ENCODE measurements at places on chromosomes 13 and 19.

- DNase-seq, result no peak
Observed at GRCh38 chr19:38233740-38234251, 9.8 kb upstream of the DPF1 start.

- no peak for DNase-seq
Observed at GRCh38 chr13:54574791-54575190, 1546.2 kb downstream of the OLFM4 start.

DNA sequence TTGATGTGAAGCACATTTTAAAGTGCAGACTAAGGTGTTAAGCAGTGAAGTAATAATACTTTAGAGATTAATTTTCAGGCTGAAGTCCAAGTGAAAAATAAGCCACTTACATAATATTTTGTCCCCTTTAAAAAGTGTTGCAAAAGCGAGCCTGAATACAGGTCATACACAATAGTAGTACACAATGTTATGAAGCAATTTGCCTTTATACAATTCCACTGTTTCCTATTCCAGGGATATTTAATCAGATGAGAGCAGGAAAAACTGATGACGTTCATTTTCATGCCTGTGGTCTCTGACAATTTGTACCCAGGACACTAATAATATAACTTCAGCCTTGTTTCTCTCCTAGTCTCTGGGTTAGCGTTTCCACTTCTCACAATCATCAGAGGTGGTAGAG lies 916.7 kb downstream of the PCDH9 start:
- no peak for DNase-seq

- no peak for DNase-seq
Observed at GRCh38 chr13:19519049-19519448, 42.3 kb downstream of the TPTE2 start.

- DNase-seq, result peak; percentile 82
Observed at GRCh38 chr13:27770809-27771208, 21.5 kb upstream of the GSX1 start.

DNA sequence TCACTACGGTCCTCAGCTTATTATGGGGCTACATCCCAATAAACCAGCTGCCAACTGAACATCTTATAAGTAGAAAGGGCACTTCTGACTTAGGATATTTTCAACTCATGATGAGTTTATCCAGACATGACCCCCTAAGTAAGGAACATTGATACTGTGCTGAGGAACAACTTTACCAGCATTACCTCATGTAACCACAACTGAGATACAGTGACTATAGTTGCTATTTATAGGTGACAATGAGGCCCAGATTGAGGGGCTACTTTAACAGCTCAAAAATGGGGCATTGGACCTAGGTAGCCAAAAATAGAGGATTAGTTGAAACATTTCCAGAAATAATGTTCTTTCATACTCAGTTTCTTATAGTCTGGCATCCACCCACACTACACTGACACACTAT lies 26.8 kb downstream of the SKA3 start:
- no peak for DNase-seq

DNA sequence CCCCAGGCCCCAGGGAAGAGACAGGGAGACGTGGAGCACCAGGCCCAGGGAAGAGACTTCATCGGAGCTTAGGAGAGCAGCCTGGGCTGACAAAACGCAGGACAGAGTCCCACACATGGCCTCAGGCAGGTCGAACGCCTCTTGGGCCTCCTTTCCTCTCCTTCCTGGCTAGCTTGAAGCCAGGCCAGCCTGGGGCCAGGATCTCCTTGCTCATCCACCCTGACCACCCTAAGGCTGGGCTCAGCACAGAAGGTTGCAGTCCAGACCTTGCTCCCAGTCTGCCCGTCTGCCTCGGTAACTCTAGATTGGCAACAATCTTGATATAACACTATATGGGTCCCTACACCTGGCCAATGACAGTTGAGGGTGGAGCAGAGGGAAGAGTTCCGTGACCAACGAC lies 10.1 kb downstream of the PPP6R1 start:
- no peak for DNase-seq

DNA sequence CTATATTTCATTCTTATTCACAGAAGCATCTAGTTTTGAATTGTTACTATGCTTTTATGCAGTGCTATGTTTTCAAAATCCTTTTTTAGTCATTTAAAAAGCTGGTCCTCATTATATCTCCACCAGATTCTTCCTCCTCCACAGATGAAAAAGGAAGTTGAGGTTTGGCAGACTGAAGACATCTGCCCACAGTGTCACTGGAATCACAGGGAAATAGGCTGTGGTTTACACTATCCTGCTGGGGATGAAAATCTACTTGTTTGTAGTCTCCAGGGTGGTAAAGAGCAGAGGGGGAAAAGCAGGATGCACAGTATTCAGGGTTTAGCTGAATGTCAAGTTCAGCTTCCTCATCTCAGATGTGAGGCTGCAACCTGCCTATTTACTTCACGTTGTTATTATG lies 351.2 kb downstream of the DNAJC15 start:
- DNase-seq, result no peak

DNA sequence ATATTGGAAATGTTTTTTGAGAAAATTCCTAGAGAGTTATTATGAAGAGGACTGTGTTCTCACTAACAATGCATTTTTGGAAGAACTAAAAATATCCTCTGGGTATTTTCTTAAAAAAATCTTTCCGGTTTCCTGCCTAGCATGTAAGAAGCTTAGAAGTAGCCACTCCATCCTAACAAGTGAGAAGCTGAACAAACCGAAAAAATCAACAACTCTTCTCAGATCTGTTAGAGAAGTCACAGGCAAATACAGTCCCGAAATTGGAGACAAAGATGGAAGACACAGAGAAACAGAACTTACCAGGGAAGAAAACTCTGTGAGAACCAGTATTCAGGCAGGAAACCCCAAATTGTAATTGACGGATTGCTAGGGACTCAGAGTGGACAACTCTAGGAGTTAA lies 173.0 kb downstream of the KLF12 start:
- no peak for DNase-seq

DNA sequence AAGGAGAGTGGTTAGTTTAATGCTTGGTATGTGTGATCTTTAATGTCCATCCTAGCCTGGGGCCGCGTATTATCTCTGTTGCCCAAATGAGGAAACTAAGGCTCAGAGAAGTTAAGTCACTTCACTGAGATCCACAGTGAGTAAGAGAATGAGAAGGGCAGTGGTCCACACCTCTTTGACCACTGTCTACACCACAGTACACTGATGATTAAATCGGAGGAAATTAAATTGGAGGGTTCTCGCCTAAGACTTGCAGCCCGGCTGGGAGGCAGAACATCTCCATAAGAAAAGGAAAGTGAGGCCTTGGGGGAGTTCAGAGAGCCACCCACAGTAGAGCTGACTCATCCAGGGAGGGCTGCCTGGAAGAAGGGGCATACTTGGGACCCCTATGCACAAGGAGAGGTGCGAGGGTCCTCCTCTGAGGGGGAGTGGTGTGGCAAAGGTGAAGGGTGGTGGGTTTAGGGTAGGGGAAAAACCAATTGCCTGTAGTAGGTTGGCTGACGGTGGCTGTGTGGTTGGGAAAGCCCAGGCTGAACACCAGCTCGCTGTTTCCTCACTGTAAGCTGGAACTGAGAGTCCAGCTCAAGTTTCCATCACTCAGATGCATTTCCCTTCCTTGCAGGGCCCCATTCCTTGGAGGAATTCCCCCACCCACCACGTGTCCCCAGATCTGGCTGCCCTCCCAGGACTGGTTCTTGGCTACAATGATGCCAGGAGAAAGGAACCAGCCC lies 15.0 kb upstream of the DHRS12 start:
- DNase-seq, result no peak

DNA sequence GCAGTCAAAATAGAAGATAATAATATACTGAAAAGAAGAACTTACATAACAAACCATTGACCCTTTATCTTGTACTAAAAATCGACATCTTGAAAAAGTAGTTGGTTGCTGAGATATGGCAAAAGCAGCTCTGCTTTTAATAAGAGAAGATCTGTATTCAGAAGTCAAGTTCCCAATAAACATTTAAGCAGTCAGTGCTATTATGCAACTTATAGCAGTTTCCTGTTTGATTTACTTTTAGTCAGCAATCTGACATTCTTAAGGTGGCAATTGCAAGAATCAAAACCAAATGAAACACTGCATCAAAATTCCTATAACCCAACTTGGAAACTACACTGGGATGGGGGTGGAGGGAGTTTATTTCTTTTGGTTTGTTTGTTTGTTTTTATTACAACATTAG lies 165.5 kb downstream of the TBC1D4 start:
- DNase-seq, result no peak

DNA sequence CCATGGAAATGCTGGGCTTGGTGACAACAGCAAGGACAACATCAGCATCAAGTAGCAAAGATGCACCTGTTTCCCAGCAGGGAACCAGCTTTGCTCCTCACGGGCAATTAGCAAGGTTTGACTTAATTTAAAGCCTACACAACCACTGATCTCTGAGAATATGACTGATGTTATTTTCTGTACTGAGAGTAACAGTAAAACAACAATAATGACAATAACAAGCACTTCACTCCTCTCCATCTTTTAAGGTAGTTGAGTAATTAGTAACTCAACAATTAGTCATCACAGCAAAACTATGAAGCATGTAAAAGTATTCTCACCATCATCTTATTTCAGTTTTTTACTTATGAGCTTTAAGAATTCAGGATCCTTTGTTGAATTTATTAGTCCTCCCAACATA lies 37.3 kb downstream of the ENOX1 start:
- DNase-seq, result no peak

GRCh38 chr19:4896372-4896771 lies 6.3 kb downstream of the ARRDC5 start:
- peak; percentile 15 for DNase-seq

DNA sequence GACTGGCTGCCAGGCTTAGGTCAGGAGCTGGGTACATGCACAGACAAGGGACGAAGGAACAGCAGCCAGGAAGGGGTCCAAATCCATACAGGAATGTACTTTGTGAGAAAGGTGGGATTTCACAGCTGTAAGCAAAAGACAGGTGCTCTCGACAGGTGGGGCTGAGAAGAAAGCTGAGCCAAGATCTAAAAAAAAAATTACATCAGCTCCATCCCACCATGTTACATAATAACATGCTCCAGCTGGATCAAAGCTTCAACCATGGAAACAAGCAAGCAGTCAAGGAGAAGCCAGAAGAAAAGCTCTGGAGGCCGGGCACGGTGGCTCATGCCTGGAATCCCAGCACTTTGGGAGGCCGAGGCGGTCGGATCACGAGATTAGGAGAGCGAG lies 8.0 kb downstream of the UBXN6 start:
- no peak for DNase-seq

- DNase-seq, result no peak
Observed at GRCh38 chr13:23660249-23660648, 90.0 kb downstream of the TNFRSF19 start.

DNA sequence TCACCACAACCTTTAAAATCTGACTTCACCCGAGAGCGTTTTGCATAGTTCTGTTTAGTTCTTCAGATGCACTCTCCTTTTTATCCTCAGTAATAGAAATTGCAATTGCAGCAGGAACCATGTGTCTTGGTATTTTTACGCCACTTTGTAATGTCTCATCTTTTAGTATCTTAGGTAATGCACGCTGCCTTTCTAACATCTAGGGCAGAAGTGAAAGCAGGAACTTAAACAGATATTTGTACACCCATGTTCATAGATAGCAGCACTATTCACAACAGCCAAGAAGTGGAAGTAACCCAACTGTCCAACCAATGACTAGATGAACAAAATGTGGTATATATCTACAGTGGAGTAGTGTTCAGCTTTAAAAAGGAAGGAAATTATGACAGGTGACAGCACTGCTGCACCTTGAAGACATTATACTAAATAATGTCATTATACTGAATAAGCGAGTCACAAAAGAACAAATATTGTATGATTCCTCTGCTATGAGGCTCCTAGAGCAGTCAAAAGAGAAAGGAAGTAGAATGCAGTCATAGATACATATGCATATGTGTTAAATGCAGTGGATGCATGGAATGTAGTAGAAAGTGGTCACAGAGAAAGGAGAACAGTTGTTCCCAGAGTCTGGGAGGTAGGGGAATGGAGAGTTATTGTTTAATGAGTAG lies 105.9 kb upstream of the GJB6 start:
- DNase-seq, result no peak

GRCh38 chr19:55304279-55304978 lies 20.6 kb downstream of the BRSK1 start:
- no peak for DNase-seq

DNA sequence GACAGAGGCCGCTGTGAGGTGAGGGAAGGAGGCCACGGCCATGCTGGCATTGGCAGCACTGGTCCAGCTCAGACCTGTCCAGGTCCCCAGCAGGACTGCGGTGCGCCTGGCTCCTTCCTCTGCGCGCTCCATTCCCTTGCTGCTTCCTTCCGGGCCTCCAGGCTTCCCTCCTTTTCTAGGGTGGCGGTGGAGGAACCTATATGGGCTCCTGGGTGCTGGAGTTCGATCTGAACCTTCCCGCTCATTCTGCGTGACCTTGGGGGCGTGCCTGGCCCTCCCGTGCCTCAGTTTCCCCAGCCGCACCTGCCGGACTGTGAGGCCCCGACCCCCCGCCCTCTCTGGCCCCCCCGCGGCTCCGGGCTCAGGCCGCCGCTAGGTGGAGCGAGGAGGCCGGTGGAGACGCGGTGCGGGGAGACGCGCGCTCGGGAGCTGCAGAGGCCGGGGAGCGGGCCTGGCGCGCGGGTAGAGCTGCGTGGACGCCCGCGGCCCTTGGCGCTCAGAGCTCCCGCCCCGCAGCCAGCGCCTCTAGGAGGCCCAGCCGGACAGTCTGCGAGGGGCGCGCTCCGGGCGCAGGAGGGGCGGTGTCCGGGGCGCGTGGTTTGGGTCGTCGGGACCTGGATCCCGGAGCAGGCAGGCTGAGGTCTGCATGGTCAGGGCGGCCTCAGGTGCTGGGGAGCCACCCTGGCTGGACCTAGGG lies 29.9 kb downstream of the EFNA2 start:
- DNase-seq, result peak; percentile 18

- DNase-seq, result no peak
Observed at GRCh38 chr13:98394820-98395510, 181.9 kb downstream of the STK24 start.

DNA sequence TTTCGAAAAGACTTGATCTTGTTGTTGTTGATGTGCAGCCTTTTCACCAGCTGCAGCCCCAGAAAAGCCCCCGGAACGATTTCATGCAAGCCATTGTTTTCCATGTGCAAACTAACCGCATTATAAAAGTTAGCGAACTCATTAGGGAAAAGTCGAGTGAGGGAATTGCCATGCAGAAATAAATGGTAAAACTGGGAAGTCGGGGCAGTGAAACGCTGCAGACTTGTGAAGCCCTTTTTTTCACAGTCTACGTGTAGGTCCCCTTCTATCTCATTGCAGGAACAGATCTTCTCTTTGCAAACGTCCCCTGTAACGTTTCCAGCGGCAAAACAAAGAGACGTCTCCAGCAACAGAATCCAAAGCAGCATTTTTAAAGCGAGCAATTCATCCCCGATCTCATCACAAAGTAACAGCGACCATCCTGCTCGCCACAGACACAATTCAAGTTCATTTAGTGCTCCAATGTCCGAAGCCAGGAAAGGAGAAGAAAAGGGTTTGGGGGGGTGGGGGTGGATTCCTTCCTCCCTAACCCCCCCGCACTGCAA lies 1.1 kb downstream of the SLITRK1 start:
- no peak for DNase-seq

DNA sequence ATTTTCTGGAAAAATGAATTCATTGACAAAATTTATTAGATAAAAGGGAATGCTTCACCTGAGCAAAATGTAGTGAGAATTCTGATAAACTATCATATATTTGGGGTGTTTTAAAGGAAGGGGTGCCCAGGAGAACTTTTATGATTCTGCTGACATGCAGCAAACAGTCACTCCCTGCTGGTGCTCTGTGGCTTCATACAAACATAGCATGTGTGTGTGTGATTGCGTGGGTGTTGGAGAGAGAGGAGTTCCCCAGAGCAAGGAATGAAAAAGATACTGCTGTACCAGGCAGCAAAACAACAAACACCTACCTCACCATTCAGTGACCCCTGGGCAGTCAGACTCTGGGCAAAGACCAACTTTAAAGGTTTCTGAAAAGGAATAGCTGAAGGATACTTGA lies 546.7 kb downstream of the RFC3 start:
- DNase-seq, result no peak

Data from foreskin keratinocyte (primary cell).